ENCODE measurements at places on chromosomes 7 and 10.

DNA sequence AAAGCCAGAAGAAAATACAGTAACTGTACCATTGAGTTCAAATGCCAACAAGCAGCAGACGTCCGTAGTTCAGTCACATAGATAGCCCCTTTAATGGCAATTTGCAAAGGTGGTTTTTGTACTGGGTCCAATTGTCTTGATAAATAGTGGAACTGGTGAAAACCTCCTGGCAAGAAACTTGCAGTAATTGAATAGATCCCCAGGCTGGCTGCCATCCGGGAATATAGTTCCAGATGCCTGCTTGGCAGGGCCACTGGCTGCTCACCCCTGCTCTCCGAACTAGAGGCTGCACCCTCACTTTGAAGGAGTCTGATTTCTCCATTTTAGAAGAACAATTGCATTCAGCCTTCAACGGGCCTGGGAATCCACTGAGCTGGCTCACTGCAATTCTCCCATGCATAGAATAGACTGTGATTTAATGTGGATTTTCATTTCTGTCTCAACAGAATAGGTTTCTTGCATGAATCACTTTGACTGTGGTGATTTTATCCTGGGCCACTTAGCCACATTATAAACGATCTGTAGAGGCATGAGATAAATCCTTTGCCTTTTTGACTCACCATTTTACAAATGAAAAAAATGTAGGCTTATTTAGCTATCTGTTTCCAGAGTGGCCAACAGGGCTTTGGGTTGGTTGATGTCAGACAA, 35.9 kb upstream of the ELMO1 start:
- DNase-seq, result no peak

- no peak for DNase-seq
Measured at GRCh38 chr10:16586358-16587138, 64.9 kb upstream of the C1QL3 start.

DNA sequence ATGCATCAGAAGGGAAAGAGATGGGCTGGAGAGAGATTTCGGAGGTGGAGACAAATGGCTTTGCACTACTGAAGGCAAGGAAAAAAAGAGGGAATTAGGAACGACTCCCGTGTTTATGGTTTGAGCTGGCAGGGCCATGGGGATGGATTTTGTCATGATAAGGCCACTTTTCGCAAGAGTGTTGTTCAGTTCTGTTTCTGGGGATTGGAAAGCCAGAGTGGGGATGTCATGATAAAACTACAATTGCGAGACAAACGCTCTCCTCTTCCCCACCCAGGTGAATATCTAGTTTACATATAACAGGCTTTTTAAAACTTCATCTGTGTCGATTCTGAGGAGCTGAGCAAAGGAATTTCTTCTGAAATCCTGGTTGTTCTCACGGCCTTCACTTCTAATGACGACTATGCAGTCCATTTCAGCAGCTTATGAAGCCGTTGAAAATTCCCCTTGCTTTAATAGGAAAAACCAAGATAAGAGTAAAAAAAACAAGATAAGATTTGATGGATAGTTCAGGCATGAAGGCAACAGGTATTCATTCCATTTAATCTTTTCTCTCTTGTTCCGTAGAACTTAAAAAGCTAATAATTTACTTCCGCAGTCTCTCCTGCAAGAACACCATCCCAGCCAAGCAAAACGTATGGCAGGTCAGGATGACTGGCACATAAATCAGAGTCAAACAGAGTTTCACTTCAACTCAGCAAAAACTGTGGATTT, 245.6 kb upstream of the PITRM1 start:
- no peak for DNase-seq

DNA sequence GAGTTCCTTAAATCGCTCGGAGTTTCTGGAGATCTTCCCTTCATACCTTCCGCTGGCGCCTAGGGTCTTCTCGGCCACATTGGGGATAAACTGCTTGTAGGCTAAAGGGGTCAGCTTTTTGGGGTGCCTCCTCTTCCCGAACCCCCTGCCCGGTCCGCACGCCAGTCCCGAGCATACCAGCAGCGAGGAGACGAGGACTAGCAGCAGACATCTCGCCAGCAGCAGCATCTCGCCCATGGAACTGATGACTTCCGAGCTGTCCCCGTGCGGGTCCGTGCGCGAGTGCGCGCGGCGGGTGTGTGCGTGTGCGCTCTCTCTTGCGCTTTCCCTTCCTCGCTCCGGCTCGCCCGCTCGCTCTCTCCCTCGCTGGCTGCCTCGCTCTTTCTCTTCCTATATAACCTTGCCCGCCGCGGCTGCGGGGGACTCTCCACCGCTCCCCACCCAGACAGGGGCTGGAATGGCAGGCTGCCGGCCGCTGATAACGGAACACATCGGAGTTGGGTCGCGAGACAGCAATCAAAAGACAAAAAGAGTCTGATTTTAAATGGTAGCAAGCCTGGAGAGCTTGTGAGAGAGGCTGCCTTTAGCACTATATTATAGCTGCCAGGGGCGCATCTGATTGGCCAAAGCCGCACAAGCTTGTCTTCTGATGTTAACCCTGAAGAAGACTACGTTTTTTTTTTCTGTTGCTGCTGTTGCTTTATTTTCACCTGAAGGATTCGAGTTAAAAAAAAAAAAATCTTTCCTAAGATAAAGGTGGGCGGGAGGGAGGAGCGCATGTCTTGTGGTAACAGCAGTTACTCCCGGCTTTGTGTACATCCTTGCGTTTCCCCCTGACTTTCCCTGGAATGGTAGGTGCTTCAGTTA, at the start of gene SHH:
Gene SHH (minus strand): TSS at position 569 of the 867 bp plus-strand sequence. CDS start 341 bp downstream, at position 228.
- no peak for DNase-seq

GRCh38 chr7:44182827-44183226, 6.4 kb downstream of the GCK start:
- DNase-seq, result no peak

- no peak for DNase-seq
Measured at GRCh38 chr7:29401769-29402168, 161.9 kb upstream of the PRR15 start.

- no peak for DNase-seq
Measured at GRCh38 chr7:84647797-84648757, 453.5 kb upstream of the SEMA3A start.

DNA sequence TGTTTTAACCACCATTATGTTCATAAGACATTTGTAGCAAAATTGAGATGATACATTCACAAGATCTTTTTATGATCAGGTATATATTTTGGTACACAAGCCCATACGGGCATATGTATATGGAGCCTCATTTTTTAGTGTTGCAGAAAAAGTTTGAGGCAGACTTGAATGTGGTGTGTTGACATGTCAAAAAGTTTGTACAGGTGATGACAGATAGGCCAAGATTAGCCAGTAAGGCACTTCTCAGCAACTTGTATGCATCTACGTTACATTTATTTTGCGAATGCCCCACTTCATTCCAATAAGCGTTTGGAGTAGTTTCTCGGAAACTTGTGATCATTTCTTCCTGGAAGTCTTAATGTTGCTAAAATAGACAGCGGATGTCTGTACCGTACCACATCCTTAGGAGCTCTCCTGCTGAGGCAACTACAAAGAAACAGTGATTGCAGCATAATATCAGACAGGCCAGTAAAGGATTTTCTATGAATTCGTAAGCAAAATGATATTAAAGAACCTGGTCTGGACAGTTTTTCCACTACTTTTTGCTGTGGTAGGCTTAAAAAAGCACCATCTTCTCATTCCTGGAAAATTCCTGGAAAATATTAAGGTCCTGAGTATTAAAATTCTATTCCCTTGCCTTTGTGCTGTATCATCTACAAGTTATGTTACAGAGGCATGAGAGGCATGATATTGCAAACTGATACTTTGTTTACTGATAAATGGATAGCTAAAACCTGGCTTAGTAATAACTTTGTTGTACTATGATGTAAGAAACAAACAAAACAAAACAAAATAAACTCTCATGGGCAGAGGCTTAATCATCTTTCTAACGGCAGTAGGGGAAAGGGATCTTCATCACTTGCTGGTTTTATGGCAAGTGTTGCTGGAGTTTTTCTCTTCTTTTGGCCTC, 153.6 kb downstream of the HDAC9 start:
- no peak for DNase-seq

- DNase-seq, result no peak
Measured at GRCh38 chr10:49527061-49527460, 11.9 kb downstream of the ERCC6 start.

GRCh38 chr10:77500754-77501151, 136.9 kb downstream of the KCNMA1 start:
- DNase-seq, result no peak

DNA sequence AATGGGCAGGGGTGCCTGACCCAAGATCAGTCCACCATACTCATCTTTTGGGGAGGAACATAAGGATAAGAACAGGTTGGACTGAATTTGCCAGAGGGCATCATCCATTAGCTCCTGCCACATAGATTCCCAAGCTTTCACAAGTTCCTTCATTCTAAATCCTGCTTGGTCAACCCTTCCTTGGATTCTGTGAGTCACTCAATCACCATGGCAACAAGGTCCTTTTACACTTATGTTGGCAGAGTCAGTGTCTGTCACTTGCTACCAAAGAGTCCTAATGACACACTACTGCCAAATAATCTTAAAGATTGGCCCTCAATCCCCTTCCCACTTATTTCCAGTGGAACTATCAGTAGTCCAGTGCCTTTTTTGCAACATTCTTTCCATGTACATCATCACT, 5.0 kb upstream of the LGI1 start:
- DNase-seq, result no peak

DNA sequence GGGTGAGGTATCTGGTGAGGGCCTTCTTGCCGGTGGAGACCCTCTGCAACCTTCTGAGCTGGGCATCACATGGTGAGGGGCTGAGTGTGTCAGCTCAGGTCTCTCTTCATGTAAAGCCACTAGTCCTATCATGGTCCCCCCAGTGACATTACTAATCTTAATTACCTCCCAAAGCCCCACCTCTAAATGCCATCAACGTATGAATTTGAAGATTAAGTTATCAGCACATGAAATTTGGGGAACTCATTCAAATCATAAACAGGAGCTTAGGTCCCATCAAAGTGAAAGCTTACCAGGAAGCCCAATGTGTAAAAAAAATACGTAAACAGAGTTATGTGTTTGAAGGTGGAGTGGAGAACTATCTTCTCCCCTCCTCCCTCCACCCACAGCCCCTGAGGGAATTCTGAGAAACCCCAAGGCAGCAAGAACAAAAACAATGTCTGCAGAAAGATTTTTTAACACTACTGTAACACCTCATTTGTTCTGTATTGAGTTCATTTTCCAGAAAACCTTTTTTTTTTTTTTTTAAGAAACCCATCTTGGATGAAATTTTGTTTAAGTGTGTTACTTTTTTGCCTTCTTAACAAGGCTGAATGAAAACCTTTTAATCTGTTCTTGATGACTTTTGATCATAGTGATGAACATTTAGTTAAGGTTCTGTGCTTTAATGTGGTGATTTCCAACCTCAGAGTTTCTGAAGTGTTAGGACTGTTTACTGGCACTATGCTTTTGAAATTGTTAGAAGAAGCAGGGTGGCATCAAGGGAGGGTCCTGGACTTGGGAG, 19.1 kb upstream of the PCGF5 start:
- peak; percentile 79 for DNase-seq

DNA sequence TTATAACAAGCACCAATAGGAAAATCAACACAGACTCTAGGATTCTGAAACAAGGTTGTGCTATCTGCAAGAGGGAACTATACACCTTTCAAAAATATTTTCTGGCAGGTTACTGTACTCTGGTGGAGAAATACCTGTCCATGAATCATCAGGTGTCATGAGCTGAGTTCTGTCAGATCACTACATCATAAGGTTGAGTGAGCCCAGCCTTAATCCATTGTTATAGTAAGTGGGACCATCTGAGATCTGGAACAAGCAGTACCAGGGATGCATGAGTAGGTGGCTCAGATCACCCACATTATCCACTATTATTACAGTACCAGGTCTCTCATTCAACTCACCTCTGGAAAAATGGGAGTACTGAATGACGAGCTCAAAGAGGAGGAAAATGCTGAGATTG, 212.4 kb downstream of the DGKI start:
- DNase-seq, result no peak

DNA sequence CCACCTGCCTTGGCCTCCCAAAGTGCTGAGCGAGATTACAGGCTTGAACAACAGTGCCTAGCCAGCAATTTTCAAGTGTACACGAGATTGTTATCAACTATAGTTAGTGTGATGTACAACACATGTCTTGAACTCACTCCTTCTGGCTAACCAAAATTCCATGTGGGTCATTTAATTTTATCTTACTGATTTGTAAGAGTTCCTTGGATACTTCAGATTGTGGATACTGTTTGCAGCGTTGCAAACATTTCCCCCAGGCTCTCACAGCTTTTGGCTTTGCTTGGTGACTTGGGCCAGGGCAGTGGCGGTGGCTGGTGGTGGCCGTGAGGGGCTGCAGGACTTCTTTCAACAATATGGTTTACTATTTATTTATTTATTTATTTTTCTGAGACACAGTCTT, 8.5 kb upstream of the TMEM270 start:
- DNase-seq, result no peak

DNA sequence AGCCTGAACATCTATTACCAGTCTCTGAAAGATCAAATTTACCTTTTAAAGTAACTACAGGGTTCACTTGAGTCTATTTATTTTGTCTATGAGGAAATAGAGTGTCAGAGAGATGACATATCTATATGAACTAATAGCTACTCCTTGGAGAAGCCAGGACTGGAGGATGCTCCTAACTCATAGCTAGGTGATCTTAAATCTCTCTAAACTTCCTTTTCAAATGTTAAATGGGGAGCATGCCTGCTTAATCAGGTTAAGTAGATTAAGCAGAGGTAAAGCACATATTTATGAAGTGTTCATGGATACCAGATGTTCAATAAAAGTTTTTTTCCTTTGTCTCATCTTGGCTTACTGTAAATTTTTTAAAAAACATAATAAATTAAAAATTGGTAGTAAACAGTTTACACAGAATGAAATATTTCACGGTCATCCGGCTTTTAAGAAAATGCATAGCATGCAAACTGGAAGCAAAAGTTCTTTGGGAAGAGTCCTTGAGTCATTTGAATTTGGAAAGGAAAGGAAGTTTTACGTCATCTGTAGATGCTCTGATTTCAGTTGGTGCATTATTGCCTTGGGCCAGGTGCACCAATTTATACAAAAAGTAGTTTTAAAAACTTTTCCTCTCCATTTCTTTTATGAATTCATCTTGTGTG, 155.1 kb downstream of the BICC1 start:
- no peak for DNase-seq

- DNase-seq, result peak; percentile 21
Measured at GRCh38 chr10:67772894-67773511, 65.0 kb downstream of the DNAJC12 start.

GRCh38 chr7:136966825-136967224, 98.4 kb downstream of the CHRM2 start:
- DNase-seq, result no peak

DNA sequence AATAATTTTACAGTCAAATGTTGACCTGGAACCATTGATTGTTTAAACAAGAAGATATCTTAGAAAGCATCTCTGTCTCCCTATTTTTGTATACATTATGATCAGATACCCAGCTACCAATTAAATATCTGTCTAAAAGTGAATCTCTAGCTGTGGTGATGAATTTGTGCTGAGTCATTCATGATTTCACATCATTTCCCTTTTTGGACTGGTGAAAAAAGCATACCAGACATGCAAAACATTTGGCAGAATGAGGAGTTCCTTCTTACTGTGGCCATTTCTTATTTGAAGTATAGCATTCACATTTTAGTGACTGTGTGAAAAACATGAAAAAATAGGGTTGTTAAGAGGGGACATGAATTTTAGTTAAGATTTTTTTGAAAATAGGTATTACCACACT, 98.0 kb upstream of the GATA3 start:
- DNase-seq, result no peak

- no peak for DNase-seq
Measured at GRCh38 chr10:29865700-29866355, 193.6 kb downstream of the JCAD start.
